ENCODE measurements at places on chromosomes 1 and 21.

- DNase-seq: no peak
Measured at GRCh38 chr1:60034999-60035398, 38.6 kb downstream of the C1orf87 start.

DNA sequence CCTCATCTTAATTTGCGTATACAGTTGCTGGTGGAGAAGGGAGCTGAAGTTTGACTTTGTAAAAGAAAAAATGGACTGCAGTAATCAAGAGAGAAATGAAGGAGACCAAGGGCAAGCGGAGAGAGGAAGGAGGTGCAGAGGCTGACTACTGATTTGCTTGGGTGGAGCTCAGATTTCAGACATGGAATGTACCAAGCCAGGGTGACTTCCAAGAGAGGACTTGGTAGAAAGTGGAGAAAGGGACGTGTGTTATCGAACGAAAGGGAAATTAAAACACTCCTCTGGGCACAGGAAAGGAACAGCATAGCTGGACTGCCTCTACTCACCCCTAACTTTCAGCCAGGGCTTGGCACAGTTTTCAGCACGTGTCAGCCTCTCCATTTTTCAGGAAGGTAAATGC is 15.1 kb upstream of the HEATR1 start:
- no peak for DNase-seq

GRCh38 chr1:96492236-96492635 is 229.3 kb upstream of the PTBP2 start:
- DNase-seq: no peak

- DNase-seq: no peak
Measured at GRCh38 chr1:20981915-20982314, 194.8 kb downstream of the EIF4G3 start.

- DNase-seq: no peak
Measured at GRCh38 chr1:52159033-52159789, 17.3 kb downstream of the ZFYVE9 start.

DNA sequence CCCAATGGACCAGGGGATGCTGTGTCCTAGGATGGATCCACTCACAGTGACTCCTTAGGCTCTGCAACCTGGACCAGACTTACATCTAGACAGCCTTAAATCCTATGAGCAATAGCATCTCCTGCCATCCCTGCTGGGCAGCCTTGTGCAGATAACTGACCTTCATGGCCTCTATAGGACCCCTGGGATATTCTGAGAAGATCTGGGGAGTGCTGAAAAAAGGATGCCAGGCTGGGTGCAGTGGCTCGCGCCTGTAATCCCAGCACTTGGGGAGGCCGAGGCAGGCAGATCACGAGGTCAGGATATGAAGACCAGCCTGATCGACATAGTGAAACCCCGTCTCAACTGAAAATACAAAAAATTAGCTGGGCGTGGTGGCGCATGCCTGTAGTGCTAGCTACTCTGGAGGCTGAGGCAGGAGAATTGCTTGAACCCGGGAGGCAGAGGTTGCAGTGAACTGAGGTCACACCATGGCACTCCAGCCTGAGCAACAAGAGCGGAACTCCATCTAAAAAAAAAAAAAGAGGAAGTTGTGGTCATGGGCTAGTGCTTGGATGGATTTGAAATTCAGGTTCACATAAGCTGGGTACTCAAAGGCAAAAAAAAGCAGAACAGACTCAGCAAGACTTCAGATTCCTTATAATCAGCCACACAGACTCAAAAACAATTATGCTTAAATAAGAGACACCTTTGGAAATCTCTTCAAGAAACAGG is 10.9 kb upstream of the SH2D1B start:
- no peak for DNase-seq

DNA sequence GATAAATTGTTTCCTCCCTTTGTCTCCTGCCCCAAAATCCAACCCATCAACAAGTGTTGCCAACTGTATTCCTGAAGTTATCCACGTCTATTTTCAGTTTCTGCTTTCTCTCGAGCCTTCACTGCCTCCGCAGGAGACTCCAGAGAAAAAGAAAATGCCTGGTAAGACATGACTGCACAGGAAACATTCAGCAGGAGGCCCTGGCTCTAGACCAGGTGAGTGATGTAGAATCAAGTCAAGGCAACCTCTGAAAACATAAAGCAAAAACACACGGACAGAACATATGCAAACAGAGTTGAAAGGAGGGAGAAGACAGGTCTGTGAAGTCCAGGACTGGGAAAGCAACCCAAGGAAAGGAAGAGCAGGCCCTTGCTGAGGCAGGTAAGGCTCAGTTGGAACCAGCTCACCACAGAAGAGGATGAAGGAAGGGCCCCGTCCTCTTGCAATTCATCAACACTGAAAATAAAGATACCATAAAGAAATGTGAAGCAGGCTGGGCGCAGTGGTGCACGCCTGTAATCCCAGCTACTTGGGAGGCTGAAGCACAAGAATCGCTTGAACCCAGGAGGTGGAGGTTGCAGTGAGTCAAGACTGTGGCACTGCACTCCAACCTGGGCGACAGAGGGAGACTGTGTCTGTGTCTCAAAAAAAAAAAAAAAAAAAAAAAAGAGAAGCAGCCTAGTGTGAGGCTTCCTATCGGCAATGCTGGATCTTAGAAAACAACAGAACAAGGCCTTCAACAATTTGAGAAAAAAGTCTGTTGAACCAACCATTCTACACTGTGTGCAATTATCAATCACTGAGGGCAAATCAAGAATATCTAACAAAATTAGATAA is 8.8 kb downstream of the NOL9 start:
- DNase-seq: no peak

GRCh38 chr1:192311281-192311680 is 5.5 kb upstream of the RGS21 start:
- no peak for DNase-seq

DNA sequence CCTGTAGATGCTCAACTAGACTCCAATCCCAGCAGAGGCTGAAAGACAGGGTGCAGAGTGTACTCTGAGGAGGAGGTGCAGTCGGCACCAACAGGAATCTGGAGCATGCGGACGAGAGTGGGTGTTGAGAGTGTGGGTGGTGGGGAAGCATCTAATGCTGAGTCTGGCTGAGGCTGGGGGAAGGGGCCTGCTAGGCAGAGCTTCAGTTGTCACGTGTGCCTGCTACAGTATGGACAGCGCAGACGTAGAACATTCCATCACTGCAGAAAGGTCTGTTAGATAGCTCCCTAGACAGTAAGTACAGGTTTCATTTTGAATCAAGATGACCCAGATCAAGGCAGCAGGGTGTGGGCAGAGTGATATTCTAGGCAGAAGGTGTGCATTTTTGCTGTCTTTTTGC is 23.1 kb downstream of the SNAP47 start:
- no peak for DNase-seq

- peak; percentile 76 for DNase-seq
Measured at GRCh38 chr21:42818328-42818749, 61.0 kb downstream of the WDR4 start.

GRCh38 chr1:69491416-69491815 is 76.3 kb upstream of the LRRC7 start:
- DNase-seq: no peak

GRCh38 chr1:234593771-234594504 is 16.0 kb downstream of the IRF2BP2 start:
- DNase-seq: no peak

DNA sequence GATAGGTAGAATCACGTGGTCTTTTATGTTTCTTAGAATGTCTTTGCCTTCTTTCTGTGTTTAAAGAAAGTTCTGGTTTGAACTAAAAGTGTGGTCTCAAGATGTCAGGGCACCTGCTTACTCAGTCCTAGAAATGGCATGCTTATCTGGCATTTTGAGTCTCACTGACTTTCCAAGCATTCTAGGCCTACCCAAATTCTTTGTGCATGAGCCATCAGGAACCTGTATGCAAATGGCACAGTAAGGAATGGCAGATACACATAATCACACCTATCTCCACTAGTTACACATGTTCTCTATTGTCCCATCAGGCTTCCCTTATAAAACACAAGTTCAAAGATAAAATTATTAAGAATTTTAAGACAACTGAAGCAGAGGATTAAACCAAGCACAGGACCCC is 29.5 kb upstream of the CLCA4 start:
- no peak for DNase-seq

- no peak for DNase-seq
Measured at GRCh38 chr1:243470502-243470901, 214.7 kb downstream of the SDCCAG8 start.

GRCh38 chr1:5718831-5719632 is 273.2 kb downstream of the NPHP4 start:
- DNase-seq: no peak

- no peak for DNase-seq
Measured at GRCh38 chr1:27053977-27054753, 41.5 kb upstream of the TENT5B start.

DNA sequence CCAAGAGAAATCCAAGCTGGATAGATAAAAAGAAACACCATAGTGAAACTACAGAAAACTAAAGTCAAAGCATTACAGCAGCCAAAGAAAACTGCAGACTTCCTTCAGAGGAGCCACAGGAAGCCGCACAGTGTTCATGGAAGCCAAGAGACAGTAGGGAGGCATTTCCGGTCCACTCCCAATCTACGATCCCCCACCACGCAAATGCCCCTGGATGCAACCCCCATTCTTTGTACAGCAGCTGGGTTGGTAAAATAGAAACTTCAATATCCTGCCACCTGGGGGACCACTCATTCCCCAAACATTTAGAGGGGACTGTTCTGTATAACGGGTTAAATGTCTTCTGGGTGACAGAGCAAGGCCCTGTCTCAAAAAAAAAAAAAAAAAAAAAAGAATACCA is 43.9 kb upstream of the TSPEAR start:
- DNase-seq: no peak

GRCh38 chr1:207316622-207317391 is 4.7 kb upstream of the CD55 start:
- DNase-seq: no peak

DNA sequence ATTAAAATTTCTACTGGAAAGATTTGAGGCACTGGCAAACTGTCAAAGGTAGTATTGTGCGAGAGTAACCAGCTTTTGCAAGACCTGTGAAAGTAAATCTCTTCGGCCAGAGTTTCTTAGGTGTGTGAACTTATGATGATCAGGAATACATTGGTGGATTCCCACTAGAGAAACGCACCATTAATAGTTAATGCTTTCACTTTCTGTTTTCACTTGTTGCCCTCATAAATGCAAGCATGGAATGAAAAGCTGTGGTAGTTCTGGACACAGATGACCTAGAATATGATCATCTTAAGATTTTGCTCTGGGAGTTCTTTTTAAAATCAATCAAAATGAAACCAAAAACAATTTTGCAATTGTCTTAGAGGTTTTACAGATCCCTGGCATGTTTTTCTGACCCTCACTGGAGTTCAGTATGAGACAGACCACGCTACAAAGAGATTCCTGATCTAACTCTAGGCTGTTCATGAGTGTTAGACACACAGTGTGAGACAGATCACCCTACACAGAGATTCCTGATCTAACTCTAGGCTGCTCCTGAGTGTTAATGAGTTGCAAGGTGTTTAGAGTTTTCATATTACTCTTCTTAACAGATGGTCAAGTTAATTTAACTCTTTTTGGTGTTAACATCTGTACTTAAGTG is 98.8 kb downstream of the SDCCAG8 start:
- no peak for DNase-seq

- no peak for DNase-seq
Measured at GRCh38 chr1:16721871-16722641, 18.3 kb upstream of the RNU1-4 start.

DNA sequence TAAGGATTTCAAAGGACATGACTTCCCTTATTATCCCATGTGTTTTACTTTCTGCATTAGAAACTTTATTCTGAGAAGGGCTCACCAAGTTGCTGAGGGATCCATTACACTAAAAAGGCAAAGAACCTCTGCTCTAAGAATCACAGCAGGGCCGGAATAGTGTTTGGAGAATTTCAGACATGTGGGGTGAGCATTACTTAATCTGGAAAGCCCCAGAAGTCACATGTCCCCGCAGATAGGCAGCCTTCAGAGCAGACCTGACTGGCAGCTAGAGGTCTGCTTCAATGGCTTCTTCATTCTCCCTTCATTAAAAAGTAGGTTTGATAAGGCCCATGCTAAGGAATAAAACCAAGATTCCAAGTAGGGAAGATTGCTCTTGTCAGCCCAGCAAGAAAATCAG is 52.6 kb upstream of the RBM15 start:
- no peak for DNase-seq

DNA sequence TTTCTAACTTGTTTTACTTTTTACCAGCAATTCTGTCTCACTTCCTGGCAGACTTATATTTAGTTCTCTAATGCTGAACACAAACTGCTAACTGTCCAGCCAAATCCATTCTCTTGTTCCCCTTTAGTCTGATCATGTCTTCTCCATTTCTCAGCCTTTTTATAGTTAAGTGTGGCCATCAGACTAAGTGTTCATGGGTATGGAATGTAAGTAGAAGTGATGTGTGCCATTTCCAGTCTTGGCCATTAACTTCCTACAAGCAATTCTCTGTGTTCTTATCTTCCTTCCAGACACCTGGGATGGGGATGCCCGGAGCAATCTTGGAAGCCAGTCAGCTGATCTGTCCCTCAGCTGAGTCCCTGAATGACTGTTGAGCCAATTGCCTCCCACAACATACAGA is 165.8 kb downstream of the ST6GALNAC3 start:
- no peak for DNase-seq

DNA sequence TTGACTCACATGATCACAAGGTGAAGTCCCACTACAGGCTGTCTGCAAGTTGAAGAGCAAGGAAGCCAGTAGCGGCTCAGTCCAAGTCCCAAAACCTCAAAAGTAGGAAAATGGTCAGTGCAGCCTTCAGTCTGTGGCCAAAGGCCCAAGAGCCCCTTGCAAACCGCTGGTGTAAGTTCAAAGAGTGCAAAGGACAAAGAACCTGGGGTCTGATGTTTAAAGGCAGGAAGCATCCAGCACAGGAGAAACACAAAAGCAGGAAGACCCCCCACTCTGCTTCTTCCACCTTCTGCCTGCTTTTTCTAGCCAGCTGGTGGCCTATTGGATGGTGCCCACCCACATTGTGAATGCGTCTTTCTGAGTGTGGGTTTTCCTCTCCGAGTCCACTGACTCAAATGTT is 2222.6 kb downstream of the MRPL39 start:
- DNase-seq: no peak

- DNase-seq: no peak
Measured at GRCh38 chr1:8216005-8216404, 101.9 kb upstream of the SLC45A1 start.

- DNase-seq: no peak
Measured at GRCh38 chr1:143691400-143691891, 280.3 kb downstream of the FAM72C start.

DNA sequence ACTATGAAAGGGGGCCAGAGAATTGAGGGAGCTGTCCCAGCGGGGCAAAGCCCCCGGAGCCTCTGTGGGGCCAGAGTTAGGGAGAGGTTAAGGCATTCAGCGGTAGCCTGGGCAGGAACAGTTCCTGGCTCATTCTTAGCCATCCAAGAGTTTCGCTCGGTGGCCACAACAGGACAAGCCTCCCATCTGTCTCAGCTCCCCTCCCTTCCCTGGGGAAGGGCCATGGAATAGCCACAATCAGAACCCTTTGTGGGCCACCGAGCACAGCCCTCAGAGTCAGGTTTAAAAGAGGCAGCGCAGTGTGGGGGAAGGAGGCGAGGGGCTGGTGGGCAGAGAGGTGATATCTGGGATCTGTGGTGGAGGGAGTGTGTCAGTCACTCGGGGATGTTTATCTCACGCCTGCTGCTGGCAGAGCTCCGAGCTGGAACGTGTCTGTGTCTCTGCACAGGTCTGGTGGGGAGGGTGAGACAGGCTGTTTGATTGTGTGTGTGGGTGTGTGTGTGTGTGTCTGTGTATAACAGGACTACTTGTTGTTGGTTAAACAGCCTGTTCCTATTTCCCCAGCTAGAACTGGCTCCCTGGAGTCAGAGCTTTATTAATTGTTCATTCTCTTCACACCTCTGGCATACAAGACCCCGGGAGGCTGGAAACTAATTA is 49.6 kb upstream of the GOLT1A start:
- no peak for DNase-seq

GRCh38 chr1:179297105-179297378 is 3.4 kb downstream of the SOAT1 start:
- no peak for DNase-seq

All from CD8-positive, alpha-beta memory T cell (primary cell).